ENCODE measurements at places on chromosomes 4 and X.

DNA sequence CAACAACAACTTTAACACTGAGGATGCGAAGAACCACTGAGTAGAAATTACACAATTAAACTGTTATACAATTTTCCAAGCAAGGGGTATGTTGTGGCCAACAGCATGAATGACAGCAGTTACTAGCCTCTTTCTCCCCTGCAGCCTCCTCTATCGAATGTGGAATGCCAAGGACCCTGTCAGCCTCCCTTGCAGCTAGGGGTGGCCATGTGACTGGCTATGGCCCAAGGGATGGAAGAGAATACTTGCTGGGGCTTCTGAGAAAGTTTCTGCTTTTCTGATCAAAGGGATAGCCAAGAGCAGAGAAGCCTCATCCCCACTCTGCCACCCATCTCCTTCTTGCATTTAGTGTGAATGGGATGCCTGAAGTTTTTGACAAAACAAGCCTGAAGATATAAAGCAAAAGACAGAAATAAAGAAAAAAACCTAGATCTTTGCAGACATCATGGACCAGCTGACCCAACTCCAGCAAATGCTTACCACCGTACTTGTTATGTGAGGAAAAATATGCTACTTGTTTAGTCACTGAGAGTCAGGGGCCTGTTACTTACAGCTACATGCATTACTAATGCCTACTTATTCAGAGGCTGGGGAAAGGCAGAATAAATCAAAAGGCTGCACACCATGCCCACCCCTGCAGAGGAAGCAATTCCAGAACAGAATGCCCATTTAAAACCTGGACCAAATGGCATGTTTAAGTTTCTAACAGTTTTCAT, 32.0 kb downstream of the DCTD start:
- DNase-seq: no peak

GRCh38 chrX:136034668-136035067, 49.4 kb downstream of the SLC9A6 start:
- DNase-seq: no peak

- DNase-seq: no peak
Observed at GRCh38 chr4:80085081-80085480, 12.1 kb upstream of the ANTXR2 start.

DNA sequence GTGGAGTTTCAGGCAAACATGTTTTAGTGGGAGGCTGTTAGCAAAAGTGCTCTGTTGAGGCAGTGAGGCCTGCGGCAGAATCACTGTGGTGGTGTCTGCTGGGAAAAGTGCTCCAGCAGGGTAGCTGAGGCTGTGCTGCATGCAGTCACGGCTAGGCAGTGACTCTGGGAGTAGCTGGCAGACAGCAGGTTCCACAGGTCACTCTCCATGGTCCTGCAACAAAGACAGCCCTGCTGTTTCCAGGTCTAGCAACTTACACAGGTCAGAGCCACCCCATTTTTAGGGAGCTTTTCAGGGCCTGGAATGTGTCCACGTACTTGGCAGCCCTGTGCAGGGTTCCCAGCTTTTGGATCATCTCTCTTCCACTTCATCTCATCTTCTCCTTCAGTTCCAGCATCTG, 184.3 kb downstream of the NAA11 start:
- no peak for DNase-seq

DNA sequence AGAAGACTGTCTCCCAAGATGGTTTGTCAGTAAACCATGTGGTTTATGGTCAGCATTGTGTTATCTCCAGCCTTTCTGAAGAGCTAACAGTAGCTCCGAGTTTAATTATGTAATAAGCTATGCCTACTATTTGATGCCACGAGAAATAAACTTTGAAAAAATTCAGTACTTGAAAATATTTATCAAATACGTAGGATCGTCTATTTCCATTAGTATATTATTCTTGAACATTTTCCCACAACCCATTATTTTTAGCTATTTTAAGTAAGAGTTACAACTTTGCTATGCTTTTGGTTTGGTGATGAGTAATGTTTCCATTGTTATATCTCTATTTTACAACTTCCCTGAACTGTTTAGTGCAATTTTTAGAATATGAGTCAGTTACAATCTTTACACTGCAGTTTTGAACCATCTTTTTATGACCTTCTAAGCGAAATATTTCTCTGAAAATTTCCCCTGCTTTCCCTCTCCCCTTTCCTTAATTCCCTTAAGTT, 44.5 kb upstream of the TRIM2 start:
- DNase-seq: no peak

DNA sequence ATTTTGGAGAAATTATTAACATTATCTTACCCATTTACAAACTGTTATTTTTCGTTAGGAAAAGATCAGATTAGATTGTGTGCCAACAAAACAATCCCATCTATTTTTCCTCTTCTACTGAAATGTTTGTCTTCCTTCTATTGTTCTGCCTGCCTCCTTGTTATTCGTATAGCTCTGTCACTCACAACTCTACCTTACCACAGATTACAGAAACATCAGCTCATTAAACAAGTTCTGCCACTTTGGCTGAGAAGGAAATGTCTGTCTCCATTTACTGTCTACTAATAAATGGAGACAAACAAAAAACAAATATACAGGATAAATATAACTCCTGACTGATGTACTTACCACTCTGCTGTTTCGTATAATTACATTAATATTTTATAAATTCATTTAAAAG, 211.4 kb downstream of the ENOX2 start:
- no peak for DNase-seq

DNA sequence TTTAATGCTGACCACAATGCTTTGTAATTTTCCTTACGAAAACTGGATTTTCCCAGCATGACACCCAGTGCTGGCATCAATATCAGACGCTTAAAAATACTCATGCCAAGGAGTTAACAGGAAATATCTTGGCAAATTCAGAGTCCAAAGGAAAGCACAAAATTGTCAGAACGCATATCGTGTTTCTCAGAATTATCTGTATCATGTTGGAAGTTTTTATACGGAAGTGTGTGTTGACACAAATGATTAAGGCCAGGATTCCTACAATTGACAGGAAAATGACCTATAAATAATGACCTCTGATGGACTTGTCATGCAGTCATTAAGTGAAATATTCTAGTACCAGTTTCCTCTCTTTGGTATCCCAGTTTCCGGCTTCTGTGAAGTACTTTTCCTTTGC, 132.1 kb upstream of the TLL1 start:
- no peak for DNase-seq

GRCh38 chr4:147717878-147718277, 14.0 kb upstream of the ARHGAP10 start:
- DNase-seq: no peak

DNA sequence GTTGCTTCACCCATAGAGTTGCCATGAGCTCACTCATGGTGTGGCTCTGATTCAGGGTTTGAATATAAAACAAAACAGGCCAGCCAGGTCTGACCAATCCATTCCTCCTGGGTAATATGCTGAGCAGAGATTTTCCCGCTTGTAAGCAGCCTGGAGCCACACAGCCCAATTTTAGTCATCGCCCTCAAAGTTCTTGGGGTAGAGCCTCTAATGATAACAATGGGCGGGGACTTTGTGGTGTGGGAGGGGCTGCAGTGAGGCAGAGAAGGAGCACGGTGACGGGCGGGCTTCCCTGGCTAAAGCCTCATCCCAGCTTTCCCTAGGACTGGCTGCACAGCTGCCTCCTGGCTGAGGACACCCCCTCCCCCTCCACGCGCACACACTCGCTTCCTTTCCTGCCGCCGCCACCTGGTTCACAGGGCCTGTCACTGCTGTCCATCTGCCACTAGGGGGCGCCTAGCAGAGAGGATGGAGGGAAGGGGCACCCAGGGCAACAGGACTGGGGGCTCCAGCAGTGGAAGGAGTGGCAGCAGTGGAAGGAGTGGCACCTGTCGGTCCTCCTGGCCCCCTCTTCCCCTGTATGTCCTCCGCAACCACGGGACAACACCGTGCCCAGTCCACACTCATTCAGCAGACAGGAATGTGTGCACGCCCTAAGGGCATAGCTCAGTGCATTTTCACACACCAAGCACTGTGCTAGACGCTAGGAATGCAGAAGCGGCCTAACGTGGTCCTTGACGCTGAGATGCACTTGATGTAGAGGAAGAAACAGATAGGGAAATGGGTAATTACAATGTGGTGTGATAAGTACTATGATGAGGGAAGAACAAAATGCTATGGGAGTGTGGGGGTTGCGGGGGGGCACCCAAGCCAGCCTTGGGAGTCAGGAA, 26.8 kb downstream of the PRPS1 start:
- DNase-seq: no peak

GRCh38 chrX:14051416-14051815, 21.7 kb upstream of the GEMIN8 start:
- DNase-seq: no peak

DNA sequence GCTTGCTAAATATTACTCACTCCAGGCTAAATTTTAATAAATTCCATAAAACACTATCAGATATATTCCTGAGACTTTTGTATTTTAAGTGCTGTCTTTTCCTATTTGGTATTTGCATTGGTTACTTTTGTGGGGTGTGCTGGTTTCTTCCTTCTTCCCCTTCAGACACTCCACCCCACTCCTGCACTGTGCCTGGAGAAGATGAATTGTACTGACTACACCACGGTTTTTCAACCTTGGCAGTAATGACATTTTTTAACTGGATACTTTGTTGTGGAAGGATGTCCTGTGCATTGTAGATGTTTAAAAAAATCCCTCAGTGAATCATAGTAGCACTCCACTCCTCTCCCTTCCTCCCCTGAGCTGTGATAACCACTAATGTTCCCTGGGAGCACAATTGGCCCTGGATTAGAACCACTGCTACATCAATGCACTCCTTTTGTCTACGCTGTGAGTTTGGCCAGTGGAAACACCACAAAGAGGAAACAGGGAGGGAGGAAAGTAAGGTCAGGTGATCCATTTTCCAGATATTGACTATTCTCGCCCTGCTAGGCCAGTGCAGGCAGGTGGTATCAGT, 36.3 kb downstream of the SNCA start:
- DNase-seq: no peak

DNA sequence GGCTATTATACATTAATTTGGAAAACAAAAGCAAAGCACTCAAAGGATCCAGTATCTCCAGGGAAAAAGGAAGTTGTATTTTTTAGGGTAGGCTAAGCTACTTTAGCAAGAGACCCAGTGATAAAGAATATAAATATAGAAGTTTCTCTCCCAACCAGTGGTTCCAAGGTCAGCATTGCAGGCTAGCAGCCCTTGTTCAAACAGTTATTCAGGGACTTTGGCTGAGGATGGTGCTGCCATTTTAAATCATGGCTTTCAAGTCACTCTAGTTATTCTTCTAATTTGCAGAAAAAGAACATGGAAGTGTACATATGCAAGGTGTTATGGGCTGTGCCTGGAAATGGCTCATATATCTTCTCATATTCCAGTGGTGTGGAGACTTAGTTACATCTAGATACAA, 9.3 kb downstream of the SCOC start:
- DNase-seq: no peak

GRCh38 chr4:140755774-140756318, 339 bp downstream of the TBC1D9 start:
- peak; percentile 16 for DNase-seq

- no peak for DNase-seq
Observed at GRCh38 chrX:14015294-14015693, 14.4 kb downstream of the GEMIN8 start.

- no peak for DNase-seq
Observed at GRCh38 chrX:106976416-106976815, 23.6 kb downstream of the MORC4 start.

DNA sequence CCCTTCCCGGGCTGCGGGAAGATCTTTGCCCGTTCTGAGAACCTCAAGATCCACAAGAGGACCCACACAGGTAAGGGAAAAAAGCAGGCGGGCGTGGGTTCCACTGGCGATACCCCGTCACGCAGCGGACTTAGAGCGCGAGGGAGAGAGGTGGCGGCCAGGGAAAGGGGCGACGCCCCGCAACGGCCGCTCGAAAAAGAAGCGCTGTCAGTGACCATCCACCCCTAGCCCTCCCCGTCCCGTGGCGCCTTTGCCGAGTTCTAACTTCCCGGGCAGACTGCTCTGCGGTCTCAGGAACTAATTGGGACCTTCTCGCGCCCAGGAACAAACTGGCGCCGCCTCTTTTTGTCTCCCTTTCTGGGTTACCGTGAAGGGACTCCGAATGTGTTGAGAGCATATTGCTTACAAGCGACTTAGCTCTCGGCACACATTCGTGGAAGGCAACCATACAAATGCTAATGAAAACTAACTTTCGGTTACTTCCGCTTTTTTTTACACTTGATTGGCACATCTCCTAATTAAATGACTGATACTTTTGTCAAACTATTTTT, 1.8 kb downstream of the ZIC3 start:
- no peak for DNase-seq

DNA sequence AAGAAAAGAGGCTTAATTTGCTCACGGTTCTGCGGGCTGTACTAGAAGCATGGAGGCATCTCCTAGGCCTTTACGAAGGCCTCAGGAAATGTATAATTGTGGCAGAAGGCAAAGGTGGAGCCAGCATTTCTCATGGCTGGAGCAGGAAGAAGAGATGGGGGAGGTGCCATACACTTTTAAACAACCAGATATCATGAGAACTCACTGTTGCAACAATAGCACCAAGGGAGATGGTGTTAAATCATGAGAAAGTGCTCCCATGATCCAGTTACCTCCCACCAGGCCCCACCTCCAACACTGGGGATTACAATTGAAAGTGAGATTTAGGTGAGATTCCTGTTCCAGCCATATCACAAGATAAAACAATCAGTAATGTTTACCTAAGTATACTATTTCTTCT, 45.5 kb downstream of the MTHFD2L start:
- no peak for DNase-seq

DNA sequence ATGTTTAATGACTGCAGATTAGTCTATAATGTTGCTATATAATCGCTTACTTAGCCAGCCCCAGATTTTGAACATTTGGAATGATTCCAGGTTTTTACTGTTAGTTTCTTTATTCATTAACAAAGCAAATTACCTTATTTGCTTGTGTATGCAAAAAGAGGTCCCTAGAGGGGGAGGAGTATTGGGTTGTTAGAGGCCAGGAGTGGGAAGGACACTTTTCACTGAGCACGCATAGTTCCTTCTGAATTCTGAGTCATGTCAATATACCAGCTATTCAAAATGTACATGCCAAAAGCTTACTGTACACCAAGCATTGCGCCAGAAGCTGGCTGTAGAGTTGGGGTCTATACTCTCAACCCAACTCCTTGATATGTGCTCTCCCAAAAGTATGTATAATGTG, 5.1 kb upstream of the DGAT2L6 start:
- DNase-seq: no peak

Data from 8988T (cell line).